ENCODE measurements at places on chromosomes 2 and 18. TPM values are rescaled to one million over a fixed set of nuclear protein-coding genes. Genes with fewer than 3 reads are reported as not detected.

Gene BOLL
- not detected for total RNA-seq

Gene GKN2
- total RNA-seq, result not detected

Gene ABI2
- total RNA-seq, result 198 TPM

Gene HNMT
- total RNA-seq, result 54.1 TPM

All from parietal lobe (tissue), 2 donors.